ENCODE measurements at places on chromosomes 3 and 15. TPM values are rescaled to one million over a fixed set of nuclear protein-coding genes. Genes with fewer than 3 reads are reported as not detected.
A peak's percentile ranks its signal among the peaks of the same experiment; 100 is the strongest.

DNA sequence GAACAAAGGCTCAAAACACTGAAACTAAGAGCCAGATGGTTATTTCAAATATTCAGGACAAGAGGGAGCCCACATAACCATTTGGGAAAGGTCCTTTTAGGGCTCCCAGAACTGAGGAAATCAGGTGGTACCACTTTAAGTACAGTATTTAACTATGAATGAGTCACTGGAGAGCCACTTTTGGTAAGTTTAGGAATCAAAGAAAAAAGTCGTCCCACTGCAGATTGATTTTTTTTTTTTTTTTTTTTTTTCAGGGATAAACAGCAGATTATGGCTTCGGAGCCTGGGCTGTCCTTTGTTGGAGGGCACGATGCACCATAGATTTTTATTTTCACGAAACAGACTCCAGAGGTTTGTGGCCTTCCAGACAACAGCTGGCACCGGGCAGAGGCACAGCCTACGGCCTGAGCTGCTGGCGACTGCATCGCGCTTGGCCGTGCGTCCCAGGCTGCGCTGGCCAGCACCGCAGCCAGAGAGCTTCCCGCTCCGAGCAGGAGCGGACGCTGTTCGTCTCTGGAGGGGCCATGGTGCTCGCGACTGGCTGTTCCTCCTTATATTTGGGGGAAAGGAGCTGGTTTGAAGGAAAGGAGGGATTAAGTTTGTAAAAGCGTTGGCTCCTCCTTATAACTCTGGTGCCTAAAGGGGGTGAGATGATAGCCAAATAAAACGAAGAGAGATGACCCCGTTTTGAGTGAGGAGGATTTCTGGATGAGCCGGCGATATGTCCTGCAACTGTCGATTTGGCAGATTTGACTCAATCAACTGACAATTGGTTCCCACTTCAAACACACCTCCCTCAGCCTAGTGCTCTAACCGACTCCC, 152.9 kb upstream of the GOLIM4 start:
- no peak for DNase-seq

GRCh38 chr3:184171562-184171961, 3.1 kb upstream of the AP2M1 start:
- no peak for DNase-seq

GRCh38 chr3:128297401-128298138, 144.3 kb downstream of the EEFSEC start:
- peak; percentile 59 for DNase-seq

DNA sequence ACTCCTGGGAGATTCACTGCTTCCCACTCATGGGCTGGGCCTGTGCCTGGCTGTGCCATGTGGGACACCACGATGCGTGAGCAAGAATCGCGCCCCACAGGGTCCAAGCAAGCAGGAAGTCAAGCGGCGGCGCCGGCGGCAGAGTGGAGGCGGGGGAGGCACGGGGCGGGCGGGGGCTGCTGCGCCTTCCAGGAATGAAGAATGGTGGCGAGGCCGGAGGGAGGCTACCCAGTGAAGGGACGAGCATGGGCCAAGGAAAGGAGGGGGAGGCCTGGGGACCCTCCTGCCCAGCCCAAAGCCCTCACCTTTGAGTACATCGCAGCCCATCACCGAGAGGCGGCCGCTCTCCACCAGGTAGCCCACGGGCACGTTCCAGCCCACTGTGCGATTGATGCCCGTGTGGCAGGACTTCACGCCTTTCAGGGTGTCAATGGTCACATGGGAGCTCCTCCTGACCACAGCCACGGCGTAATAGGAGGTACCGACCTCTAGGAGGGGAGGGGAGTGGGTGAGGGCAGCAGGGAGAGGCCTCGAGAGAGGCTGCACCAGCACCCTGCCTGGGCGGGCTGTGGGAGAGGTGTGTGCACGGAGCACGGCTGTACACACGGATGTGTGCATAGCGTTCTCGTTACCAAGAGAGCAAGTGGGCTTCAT, 5.5 kb downstream of the MELTF start:
- DNase-seq = no peak

DNA sequence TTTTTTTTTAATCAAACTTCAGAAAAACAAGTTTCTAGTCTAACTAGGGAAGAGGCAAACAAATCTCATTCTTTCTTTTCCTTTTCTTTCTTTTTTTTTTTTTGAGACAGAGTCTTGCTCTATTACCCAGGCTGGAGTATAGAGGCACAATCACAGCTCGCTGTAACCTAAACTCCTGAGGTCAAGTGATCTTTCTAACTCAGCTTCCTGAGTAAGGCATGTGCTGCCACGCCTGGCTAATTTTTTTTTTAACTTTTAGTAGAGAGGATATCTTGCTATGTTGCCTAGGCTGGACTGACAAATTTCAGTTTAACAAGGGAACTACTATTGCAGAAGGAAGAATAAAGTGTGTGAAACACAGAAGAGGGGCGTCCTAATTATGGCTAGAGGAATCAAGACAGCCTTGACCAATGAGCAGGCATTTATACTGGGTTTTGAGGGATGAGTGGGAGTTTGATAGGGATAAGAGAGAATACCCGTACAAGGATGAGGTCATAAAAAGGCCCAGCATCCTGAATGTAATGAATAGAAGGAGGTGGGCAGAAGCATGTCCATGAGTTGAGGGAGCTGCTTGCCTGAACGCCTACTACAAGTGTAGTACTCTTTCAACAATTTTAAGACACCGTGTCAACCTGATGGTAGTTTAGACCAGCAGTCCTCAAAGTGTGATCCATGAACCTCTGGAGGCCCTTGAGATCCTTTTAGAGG, 6.7 kb upstream of the ZFAND6 start:
- no peak for DNase-seq

DNA sequence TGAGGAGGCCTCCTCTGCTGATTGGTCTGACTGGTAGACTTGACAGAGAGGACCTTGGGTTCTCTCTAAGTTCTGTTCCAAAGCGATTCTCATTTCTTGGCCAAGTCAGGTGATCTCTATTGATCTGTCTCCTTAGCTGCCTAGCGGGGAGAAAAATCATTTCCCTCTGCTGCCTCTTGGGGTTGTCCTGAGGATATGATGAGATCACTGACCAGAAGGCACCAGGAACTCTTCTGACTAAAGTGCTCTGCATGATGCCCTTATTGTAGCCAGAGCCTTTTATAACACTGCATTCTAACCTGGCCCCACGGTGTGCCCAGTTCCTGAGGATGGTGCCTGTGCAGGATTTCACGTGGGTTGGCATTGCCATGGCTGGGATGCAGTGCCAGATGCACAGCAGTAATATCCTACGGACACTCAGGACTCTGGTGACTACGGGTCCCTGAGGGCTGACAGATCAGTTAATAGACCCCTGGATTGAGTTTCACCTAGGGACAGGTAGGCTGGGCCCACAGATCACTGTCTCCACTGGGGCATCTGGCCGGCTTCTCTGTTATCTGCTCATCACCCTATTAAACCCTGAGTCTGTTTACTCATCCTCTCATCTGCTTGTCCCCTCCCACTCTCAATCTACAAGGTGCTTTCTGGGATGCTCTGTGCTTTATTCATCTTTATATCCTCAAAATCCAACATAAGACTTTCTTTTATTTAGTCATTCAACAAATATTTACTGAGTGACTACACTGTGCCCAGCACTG, 3.9 kb upstream of the HEG1 start:
- peak; percentile 64 for DNase-seq

The AHSG gene
- not detected for total RNA-seq

The ACVR2B gene
- 5.2 TPM for total RNA-seq

The TFDP2 gene
- 29.4 TPM for total RNA-seq

The COL6A5 gene
- total RNA-seq = not detected

The BCHE gene
- total RNA-seq = not detected

The MAP2K5 gene
- total RNA-seq = 3.8 TPM

The TNFAIP8L3 gene
- 3.6 TPM for total RNA-seq

The MRPL47 gene
- total RNA-seq = 23.4 TPM

The TGM4 gene
- total RNA-seq = not detected

The CA12 gene
- 64.9 TPM for total RNA-seq

The VPS39 gene
- total RNA-seq = 25.0 TPM

Measured in HT-29 (cell line).